ENCODE measurements at places on chromosomes 7 and 10.

GRCh38 chr7:77802557-77803405 lies 4.2 kb downstream of the PHTF2 start:
- no peak for DNase-seq

- DNase-seq = no peak
These were observed 10.4 kb downstream of the UNC5B start for GRCh38 chr10:71222601-71223346.

DNA sequence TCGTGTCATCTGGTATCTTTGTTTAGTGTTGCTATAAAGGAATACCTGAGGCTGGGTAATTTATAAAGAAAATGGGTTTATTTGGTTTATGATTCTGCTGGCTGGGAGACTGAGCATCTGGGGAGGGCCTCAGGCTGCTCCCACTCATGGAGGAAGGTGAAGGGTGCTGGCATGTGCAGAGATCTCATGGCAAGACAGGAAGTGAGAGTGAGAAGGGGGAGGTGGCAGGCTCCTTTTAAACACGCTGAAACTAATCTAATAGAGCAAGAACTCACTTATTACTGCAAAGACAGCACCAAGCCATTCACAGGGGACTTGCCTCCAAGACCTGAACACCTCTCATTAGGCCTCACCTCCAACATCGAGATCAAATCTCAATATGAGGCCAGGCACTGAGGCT lies 11.3 kb downstream of the OIT3 start:
- DNase-seq = no peak

- no peak for DNase-seq
These were observed 217.1 kb downstream of the IPMK start for GRCh38 chr10:58050575-58050974.

DNA sequence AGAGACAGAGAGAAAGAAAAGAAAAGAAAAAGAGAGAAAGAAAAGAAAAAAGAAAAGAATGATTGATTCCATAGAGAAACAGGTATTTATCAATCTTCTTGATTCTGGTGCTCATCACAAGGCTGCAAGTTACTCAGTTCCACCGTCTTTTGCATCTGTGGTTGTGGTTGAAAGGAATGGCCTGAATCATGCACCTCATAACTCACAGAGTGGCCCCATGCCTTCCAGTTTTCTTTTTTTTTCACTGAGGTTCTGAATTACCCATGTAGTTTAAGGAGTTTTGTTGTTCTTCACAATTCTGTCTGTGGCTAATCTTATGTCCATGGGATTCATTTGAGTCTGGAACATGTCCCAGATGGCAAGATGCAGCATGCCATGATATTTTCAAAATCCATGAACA lies 156.0 kb downstream of the ZNF33B start:
- DNase-seq = no peak

Data from epithelial cell of prostate (primary cell).